Amniotic epithelial cell (primary cell): ENCODE measurements at places on chromosomes 7 and 10.

DNA sequence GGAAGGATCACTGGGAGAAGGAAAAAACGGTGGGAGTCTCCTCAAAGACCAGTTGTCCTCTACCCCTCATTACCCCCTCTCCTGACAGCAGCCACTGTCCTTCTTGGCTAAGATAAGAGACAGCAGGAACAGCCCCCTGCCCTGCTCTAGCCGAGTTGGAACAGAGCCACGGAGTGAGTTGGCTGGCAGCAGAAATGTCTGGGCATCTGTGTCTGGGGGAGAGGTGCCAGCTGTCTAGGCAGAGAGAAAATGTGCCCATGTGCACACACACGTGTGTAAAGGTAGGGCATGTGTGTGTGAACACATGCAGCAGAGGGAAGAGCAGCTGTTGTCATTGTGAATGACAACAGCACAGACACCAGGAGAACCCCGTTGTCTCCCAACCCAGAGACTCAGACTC is 9.4 kb upstream of the HILPDA start:
- no peak for DNase-seq

DNA sequence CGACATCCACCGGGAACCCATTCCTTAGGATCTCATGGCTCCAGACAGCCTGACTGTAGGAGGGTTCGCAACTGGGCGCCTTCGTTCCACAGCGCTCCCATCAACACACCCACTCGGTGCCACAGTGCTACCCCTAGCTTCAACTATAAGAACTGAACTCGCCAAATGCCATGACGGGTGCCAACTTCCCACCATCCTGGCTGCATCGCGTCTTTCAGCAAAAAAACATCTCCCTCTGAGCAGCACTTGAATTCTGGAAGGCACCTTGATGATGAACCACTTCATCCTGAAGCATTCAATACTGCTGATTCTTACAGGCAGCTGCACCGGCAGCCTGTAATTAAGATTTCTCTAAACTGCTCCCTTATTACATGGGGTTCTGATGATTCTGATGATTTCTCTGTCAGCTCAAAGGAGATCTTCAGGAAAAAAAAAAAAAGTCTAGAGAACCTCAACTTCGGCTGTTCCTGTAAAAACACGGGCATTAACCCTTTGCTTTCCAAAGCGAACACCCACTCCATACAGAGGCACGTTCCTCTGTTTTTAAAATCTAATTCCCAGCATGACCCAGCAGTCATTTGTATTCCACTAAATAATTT is 1.3 kb downstream of the CYTH3 start:
- peak; percentile 39 for DNase-seq

DNA sequence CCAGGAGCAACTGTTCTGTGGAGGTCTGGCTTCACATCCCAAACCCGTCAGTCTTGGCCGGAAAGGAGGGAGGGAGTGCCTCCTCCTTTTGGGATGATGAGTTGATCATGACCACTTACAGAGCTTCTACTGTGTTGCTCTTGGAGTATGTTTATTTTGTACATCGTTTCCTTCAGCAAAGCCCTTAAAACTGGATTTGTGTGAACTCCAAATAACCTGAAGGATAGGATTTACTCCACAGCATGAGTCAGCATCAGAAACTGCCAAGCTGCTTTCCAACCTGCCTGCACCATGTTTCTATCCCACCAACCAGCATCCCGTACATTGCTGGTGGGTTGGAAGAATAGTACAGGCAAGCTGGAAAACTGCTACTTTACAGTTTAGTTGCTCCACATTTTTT is 3.5 kb downstream of the CCDC201 start:
- DNase-seq, result peak; percentile 61

DNA sequence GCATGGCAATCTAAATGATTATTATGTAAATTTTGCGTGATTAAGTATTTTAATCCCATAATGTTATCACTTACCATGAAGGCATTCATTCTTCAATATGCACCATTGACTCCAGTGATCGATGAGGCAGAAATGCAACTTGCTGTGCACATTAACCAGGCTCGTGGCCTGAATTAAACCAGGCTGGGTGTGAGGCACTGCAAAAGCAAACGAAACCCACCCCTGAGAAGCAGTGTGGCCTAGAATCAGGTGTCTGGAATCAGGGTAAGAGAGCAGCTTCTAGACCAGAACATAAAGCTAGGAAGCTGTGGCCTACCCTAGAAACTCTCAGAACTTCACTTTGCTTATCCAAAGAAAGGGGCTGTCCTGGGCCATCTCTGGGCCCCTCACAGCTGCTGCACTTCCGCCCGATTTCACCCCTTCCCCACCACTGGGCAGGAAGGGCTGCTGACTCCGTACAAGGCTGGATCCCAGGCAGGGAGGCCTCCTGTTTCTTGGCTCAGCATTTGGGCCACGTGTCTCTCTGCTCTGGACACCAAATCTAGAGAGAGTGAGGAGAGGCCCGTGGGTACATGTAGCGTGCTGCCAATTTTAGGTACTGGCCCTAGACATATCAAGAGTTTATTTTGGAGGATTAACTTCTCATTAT is 4.4 kb downstream of the PTPRE start:
- DNase-seq, result no peak

GRCh38 chr7:108009873-108010272 is 6.9 kb upstream of the LAMB1 start:
- no peak for DNase-seq

DNA sequence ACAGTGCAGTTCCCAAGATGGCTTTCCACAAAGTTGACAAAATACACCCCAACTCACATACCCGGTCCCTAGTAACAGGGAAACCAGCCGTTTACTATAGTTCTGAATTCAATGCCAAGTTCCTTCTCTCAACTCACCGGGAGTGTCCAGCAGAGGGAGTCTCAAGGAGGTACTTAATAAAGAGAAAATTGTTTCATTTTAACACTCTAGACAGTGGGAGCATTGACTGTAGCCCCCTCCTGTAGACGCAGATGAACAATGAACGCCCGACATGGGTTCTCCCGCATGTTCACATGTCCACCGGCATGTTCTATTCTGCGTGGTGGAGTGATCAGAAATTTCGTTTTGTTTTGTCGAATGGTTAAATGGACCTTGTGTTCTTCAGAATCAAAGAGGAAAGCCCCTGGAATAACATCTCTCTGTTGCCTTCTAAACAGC is 1.9 kb downstream of the HIPK2 start:
- DNase-seq, result peak; percentile 79

GRCh38 chr10:123475466-123475865 is 190.7 kb upstream of the GPR26 start:
- DNase-seq, result no peak

- peak; percentile 35 for DNase-seq
Observed at GRCh38 chr10:22683140-22683389, 31.3 kb downstream of the PIP4K2A start.

GRCh38 chr7:32881074-32881982 is 10.2 kb downstream of the KBTBD2 start:
- peak; percentile 20 for DNase-seq

- no peak for DNase-seq
Observed at GRCh38 chr7:22143491-22143890, 197.8 kb upstream of the CDCA7L start.

GRCh38 chr7:149865437-149865836 is 8.3 kb upstream of the ATP6V0E2 start:
- DNase-seq, result no peak

- DNase-seq, result no peak
Observed at GRCh38 chr7:155375337-155376277, 77.9 kb downstream of the INSIG1 start.

DNA sequence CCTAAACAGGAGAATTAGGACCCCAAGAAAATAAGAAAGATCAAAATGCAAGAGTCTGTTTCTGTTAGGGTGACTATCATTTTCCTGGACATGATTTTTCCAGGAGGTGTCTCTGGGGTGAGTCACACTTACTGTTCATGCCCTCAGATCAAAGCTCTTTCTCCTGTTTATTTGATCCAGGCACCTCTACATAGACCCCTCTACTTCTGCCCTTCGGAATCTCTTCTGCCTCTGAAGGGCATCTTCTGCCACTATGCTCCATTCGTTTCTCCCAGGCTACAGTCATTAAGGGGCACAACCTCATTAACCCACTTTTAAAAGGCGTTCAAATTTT is 1328.0 kb downstream of the GATA3 start:
- DNase-seq, result no peak

GRCh38 chr7:24756545-24757352 is 515 bp downstream of the GSDME start:
- DNase-seq, result peak; percentile 69

GRCh38 chr7:50733552-50733951 is 49.1 kb downstream of the GRB10 start:
- peak; percentile 83 for DNase-seq

GRCh38 chr7:41786404-41786803 is 83.5 kb upstream of the INHBA start:
- DNase-seq, result peak; percentile 20

GRCh38 chr7:149846436-149847046 is 8.4 kb downstream of the ZNF862 start:
- no peak for DNase-seq

- no peak for DNase-seq
Observed at GRCh38 chr10:133445751-133446708, 7.7 kb upstream of the SCART1 start.

- DNase-seq, result no peak
Observed at GRCh38 chr10:36577126-36577525, 548.3 kb upstream of the ANKRD30A start.

- no peak for DNase-seq
Observed at GRCh38 chr7:108328174-108328651, 128.0 kb downstream of the NRCAM start.

DNA sequence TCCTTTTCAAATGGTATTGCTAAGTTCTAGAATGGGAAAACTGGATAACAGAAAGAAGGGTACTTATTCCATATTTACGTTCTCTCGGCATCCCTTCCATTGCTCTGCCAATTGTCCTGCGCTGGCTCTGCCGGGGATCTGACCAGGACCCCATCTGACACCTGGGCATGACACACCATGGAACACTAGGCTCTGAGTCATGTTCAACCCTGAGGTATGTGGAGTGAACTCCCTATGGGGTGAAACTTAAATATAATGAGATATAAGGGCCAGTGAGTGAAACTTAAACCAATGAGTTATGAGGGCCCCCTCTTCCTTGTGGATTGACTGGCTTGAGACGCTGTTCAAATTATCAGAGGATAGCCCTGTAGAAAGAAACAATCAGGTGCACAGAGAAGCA is 55.1 kb upstream of the ZEB1 start:
- DNase-seq, result no peak
